ENCODE measurements at places on chromosomes 3 and 15.

DNA sequence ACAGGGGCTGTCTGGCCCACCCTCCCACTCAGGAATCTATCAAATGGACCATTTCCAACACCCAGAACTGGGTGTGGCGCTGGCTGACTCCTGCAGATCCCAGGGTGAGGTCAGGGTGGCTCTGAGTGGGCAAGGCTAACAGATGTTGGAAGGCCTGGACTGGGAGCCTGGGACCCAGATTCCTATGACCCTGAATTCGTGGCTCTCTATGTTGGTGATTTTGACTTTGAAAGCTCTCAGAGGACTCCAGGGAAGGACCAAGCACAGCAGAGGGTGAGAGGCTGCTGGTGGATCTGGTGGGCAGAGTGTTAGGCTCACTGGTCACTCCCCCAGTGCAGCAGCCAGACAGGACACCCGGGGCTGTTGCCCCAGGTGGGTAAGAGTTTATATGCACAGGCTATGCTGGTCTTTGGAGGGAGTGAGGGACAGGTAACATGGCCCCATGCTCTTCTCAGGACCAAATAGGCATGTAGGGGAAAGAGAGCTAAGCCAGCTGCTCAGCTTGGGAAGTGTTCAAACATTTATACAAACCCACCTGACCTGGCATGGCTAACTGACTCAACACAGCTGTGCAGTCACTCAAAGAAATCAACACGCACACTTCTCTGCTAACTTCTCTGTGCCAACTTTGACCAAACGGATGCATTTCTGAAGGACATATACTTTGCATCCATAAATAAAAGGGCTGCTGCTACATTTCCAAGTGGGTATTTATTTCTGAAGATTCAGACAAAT lies 62.6 kb upstream of the RAB6B start:
- DNase-seq = no peak

DNA sequence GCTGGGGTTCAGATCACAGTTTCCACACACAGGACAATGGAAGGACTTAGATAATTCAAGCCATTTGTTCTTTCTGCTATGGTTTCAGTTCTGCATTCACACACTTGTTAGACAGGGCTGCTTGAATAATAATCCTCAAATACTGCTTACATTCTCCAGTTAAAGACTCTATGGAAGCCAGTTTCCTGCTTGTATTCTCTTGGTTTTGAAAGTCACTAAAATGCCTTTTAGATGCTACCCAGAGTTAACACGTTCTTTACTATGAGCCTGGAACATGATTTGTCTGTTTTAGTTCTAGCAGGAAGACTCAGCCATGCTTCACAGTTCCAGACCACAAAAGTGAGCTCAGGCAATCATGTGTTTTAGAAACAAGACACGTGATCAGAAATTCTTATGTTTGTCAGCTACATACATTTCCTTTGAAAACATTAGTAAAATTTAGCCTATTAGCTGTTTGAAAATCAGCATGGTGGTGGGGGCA lies 152.4 kb downstream of the LEKR1 start:
- DNase-seq = no peak

- DNase-seq = no peak
Measured at GRCh38 chr15:57580428-57580827, 11.3 kb upstream of the MYZAP start.

DNA sequence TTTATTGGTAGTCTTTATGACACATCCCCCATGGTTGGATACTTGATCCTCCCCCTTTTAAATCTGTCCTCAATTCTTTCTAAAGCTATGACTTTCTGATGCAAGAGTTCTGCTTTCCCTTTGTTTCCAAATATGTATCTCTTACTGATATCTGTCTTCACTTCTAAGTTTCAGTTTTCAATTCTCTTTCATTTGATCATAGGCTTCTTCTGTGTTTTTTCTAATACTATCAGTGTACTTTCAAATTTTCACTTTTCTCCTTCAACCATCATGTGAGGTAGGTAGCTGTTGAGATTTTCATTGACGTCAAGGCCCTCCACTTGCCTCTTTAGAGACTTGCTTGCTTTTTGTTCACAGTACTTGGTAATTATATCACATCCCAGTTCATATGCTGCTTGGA lies 436.5 kb downstream of the CNTN4 start:
- DNase-seq = no peak

DNA sequence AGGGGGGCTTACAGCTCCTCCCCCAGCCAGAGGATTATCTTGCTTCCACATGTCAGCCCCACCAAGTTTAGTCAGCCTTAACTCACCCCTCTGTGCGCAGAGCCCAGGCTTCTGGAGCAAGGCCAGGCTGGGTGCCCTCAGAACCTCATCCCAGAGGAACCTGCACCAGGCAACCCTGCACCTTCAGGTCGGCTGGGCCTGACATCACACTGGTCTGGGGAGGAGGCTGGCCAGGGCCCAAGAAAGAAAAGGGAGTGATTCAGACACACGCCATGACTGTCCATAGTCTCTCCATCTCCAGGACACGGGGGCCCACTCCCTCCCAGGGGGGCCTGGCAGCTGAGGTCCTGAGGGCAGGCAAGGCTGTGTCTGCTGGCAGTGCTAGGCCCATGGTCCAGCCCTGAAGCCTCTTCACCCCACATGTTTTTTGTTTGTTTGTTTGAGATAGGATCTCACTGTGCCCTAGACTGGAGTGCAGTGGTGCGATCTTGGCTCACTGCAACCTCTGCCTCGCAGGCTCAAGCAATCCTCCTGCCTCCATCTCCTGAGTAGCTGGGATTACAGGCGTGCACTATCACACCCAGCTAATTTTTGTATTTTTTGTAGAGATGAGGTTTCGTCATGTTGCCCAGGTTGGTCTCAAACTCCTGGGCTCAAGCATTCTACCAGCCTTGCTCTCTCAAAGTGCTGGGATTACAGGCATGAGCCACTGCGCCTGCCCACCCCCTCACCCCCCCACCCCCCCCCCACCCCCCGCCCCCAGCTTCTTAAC lies 11.1 kb downstream of the TNK2 start:
- no peak for DNase-seq

DNA sequence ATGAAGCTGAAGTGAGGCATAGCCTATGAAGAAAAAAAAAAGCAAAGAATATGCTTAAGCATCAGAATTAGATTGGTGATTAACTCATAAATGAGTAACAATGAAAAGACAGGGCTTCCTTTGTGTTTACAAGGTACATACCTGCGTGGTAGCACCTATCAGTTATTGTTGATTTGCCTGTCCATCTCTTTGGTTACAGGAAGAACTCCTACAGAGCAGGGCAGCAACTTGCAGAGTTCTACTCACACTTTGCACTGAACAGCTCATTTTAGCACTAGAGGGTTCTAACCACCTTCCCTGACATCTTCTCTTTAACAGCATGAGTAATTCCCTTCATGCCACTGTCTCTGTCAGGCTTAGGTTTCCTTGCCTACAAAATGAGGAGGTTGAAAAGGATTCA lies 166.0 kb downstream of the DPH6 start:
- no peak for DNase-seq

DNA sequence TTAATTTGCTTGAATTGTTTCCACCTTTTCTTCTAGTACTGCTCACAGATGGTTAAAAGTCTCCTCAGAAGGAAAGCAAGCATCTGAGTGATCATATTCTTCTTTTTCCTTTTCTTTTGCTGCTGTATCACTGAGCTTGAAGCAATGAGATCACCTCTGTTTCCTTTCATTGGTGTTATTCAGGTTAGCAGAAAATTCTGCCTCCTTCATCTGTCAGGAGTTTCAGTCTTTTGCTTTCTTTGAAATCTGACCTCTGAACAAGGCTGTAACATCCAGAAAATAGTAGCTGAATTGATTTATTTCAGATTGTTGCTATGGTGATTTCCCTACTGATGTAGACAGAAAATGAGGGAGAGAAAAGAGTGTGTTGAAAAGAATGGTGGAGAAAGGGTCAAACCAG lies 343.0 kb downstream of the MFSD1 start:
- DNase-seq = no peak

DNA sequence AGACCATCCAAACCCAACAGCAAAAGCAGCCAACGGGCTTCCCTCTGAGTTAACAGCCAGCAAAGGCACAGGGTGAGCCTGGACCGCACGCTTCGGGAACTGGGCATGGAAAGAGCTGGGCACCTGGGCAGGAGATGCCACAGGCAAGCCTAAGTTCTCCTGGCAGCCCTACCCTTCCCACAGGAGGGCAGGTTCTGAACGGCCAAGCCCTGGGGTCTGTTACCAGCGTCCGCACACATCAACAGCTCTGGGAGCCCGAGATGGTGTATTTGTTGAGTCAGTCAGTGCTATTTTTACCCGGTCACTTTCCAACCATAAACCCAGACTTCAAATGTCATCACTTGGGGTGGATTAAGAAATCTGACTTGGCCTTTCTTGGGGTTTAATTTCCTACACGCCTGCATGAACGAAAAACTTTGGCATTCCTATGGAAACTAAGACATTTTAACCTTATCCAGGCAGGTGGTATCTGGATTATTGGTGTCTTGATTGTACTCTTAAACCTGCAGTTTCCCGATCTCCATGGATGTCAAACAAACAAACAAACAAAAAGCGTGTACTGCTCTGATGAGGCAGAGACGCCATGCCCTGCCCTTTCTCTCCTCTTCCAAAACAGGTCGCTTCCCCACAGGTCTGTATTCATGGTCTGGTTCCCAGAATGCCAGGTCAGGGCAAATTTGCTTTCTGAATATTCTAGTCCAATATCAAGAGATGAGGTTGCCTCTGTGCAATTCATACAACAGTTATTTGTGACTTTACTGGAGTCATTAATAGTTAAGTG lies 99.7 kb downstream of the XXYLT1 start:
- DNase-seq = no peak

DNA sequence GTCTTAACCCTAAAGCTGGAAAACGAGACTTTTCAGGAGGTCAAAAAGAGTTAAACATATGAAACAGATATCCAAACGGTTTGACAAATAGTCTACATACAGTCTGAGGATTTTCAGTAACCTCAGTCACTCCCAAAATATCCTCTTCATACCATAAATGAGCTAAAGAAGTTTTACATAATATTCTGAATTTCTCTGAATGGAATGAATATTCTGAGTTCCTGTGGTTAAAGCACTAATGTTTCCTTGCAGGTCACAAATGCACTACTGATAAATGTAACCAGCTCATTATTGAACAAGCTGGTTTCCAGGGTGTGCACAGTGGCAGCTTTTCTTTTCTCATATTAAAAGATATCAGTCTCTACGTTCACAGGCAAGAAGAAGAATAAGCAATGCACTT lies 137.4 kb upstream of the POU1F1 start:
- DNase-seq = no peak

DNA sequence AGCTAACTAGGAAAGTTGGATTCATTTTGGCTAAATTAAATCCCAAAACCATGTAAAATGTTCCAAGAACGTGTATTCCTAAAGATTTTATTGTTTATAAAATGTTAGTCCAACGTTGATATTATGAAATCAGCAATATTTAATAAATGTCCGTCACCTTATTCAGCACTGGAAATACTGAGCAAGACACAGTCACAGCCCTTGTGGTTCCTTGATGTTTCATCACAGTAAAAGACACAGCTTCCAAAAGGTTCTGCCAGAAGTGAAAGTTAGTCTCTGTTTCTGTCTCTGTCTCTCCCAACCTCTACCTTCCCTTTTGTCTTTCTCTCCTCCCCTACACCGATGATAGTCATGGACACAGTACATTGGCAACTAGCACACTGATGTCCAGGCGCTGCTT lies 82.2 kb upstream of the BOC start:
- DNase-seq = no peak

DNA sequence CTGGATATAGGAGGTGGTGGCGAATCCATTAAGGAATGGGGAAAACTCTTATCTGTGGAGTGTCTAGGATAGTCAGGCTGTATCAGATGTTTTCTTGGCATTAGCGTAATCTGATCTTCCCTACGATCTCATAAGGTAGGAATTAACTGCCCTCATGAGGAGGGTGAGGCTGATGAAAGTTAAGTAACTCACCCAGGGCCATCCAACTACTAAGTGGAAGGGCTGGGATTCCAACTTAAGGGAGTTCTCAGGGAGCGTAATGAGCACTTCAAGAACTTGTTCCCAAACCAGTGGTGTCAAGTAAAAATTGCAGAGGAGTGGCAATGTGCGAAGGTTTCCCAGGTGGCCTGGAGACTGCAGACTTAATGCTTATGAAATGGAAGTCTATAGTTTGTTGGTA lies 55.9 kb upstream of the OSBPL11 start:
- DNase-seq = no peak

DNA sequence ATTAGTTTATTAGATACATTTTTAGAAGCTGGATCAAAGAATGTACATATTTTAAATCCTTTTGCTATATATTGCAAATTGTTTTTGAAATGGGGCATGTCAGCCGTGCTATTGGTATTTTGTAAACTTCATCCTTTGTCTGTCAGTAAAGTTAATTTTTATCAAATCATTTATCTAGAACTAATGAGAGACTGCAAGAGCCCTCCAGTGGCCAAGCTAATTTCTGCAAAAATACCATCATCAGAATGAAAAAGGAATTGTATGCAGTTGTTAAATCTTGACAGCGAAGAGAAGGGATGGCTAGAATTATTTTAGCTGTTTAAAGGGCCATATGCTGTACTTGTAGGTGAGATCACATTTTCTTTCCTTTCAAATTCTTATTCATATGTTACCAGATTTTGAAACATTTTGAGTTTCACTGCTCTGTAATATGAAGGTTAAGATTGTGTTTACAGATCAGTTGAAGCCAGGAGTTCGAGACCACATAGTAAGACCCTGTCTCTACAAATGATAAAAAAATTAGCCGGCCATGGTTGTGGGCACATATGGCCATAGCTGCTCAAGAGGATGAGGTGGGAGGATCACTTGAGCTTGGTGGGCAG lies 8.1 kb upstream of the CLDN11 start:
- no peak for DNase-seq

DNA sequence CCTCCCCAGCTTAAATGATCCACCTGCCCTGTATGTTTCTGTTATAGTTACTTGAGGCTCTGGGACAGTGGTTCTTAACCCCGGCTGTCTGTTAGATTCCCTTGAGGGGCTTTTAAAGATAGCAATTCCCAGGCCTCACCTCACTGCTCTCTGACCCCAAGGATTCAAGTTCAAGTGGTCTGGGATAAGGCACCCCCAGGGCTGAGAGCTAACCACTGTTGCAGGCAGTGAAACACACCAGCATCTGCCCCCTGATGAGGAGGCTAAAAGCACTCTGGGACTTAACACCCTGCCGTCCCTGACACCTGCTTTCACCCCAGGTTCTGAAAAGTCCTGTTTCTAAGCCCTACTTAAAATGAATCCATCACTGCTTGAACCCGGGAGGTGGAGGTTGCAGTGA lies 103.7 kb downstream of the LRRK1 start:
- DNase-seq = no peak

- no peak for DNase-seq
Measured at GRCh38 chr3:107117922-107118536, 259.2 kb upstream of the CCDC54 start.

- no peak for DNase-seq
Measured at GRCh38 chr3:191383124-191383523, 52.8 kb upstream of the UTS2B start.

- no peak for DNase-seq
Measured at GRCh38 chr15:71914092-71914491, 103.7 kb downstream of the NR2E3 start.

- no peak for DNase-seq
Measured at GRCh38 chr3:9884555-9885165, 4.6 kb upstream of the CIDEC start.

DNA sequence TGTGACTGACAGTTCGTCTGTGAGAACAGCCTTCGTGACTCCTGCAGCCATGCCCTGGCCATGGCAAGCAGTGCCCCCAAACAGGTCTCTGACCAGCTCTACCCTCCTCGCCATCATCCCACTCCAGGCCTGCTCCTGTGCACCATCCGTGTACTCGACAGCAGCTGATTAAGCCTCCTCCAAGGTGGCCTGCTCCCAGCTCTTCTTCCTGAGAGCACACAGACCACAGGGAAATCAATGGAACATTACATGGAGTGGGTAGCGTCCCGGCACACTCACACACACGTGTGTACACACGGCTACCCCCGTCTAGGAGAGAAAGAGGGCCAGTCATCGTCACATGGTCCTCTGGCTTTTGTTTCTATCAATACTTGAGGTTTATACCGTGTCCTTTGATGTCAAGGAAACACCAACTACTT lies 21.1 kb downstream of the ANXA2 start:
- no peak for DNase-seq
